ENCODE measurements at places on chromosomes 6 and 20.

DNA sequence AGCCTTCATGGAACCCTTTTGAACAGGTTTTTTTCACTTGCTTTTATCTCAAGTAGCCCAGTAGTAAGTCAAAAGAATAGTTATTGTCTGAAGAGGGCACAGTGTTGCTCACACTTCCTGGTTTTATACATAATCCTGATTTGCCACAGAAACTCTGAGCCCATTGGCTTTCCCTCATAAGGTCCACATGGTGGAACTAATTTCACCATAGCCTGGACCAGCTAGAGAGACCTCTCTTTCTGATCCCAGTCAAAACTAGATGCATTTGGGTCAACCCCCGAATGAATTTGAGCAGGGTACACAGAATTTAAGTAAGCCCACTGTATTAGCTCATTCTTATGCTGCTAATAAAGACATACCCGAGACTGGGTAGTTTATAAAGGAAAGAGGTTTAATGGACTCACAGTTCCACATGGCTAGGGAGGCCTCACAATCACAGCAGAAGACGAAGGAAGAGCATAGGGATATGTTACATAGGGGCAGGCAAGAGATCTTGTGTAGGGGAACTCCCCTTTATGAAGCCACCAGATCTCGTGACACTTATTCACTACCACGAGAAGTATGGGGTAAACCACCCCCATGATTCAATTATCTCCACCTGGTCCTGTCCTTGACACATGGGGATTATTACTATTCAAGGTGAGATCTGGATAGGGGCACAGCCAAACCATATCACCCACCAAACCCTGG lies 6.2 kb downstream of the RWDD2A start:
- DNase-seq: no peak

DNA sequence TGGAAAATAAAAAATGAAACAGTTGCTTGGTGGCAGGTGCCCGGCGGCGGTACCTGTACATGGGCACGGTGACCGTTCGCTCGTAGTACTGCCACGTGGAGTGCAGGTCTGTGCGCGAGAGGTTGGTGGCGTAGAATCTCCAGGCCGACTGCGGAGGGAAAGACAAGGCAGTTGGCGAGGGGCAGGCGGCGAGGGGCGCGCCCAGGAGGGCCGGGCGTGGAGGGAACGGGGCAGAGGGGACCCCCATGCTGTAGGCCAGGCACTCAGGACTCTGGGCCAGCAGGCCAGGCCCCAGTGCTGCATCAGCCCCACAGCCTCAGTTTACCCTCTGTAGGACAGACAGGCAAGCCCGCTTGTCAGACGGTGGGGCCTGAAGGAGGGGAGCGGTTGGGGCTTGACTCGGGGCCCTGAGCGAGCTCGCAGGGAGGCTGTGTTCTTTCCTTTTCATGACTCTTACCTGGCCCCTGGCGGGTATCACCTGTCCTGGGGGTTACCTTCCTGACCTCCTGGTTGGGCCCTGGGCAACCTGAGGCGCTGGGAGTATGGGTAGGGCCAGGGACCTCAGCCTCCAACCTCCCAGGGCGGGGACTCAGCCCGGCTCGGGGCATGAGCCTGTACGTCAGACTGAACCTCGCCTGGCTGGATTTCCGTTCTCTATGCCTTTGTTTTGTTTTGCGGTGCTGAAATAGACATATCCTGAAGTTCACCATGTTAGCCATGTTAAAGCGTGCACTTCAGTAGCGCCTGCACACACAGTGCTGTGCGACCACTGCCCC lies 38.5 kb downstream of the KCNQ2 start:
- no peak for DNase-seq

DNA sequence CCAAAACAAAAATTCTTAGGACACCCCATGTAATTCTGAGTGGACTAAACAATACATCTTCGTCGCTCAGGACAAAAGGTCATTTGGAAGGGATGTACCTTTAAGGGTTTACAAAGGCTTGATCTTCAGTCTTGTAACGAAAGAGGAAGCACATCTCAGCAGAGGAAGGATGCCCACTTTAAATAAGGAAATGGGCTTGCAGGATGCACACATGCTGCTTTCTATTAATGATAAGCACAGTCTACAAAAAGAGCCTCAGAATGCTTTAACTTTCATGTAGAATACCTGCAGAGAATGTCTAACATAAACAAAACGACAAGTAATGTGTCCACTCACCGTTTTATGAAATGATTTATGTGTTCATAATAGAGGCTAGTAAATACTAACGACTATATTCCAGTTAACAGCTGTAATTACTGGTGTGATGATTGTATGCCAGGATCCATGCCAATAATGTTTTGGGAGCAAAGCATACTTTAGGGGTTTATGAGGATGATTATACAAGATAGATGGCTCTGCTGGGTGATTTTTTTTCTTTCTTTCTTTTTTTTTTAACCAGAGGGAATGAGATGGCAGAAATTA lies 216.9 kb downstream of the GMDS start:
- DNase-seq: no peak

DNA sequence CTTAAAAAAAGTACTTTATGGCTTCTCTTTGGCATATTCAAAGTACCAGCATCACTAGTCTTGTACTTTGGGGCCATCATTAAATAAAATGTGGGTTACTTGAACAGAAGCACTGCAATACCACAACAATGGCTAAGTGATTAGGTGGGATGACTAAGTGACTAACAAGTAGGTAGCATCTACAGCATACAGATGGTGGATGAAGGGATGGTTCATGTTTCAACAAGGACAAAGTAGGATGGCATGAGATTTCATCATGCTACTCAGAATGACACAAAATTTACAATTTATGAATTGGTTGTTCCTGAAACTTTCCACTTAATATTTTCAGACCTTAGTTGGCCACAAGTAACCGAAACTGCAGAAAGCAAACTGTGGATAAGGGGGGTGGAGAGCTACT lies 7.7 kb downstream of the MPC1 start:
- peak; percentile 9 for DNase-seq

DNA sequence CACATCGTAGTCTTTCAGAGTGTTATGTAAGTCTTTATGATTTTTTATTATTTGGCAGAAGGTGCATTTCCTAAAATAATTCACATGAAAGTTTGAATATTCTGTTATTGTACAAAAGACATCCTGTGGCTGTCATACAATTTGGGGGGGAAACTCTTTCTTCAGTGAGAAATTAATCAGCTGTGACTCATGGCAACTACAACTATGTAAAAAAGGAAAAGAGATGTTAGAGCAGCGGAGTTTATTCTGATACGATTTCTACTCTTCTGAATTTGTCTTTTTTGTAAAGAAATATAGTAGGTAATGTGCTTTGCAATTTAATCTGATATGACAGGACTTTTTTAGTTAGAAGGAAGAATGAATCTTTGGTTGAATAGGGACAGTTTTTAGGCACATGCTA lies 14.2 kb downstream of the COL19A1 start:
- no peak for DNase-seq

GRCh38 chr20:62642051-62642665 lies at the start of gene SLCO4A1:
TSS of gene SLCO4A1 (plus strand) at chr20:62642503. CDS start at chr20:62656455, 13,952 bp downstream.
- no peak for DNase-seq

DNA sequence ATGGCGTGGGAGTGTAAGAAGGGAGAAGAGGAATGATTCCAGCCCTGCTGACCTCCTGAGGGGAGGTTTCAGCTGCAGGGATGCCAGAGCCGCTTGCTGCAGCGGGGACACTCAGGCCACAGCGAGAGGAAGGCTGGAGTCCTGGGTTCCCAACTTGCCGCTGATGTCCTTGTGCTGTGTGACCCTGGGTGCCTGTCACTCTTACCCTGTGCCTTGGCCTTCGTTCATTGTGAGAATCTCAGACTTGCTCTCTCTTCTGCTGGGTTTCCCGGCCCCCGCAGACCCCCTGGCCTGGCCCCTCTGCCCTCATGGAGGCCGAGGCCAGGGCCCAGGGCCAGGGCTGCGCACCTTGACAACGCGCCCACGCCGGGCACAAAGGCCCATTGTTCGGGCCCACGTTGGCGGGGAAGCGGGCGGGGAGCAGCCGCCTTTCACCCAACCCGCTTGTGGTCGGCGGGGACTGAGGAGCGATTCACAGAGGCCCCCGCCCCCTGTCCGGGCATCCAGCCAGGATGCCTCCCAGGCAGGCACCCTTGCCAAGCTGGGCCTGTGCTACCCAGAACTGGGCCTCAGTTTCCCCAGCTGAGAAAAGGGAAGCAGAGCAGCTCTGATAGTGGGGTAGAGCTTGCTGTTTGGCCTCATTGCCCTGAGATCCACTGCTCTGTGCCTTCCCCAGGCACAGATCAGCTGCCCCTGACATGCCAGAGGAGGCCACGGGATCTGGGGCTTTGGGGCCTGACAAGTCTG lies 52.4 kb downstream of the CEBPB start:
- no peak for DNase-seq

- no peak for DNase-seq
Measured at GRCh38 chr6:164178679-164179332, 764.3 kb downstream of the QKI start.

- no peak for DNase-seq
Measured at GRCh38 chr20:6562111-6562510, 205.4 kb upstream of the BMP2 start.

GRCh38 chr6:1940381-1940780 lies 305.0 kb downstream of the GMDS start:
- DNase-seq: no peak

GRCh38 chr6:43436577-43437282 lies 9.4 kb downstream of the ABCC10 start:
- DNase-seq: peak; percentile 96

GRCh38 chr6:45651301-45651700 lies 273.6 kb upstream of the SUPT3H start:
- no peak for DNase-seq

- DNase-seq: no peak
Measured at GRCh38 chr6:89564752-89565427, 73.7 kb downstream of the LYRM2 start.

- DNase-seq: no peak
Measured at GRCh38 chr6:130708338-130708737, 118.9 kb upstream of the SMLR1 start.

DNA sequence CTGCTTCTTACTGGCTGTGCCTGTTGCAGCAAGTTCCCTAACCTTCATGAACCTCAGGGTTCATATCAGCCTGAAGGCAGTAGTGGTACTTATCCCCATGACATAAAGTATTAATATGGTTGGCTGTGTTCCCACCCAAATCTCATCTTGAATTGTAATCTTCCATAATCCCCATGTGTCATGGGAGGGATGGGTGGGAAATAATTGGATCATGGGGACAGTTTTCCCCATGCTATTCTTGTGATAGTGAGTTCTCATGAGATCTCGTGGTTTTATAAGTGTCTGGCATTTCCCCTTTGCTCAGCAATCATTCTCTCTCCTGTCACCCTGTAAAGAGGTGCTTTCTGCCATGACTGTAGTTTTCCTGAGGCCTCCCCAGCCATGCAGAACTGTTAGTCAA lies 61.8 kb downstream of the FAM229B start:
- DNase-seq: no peak

DNA sequence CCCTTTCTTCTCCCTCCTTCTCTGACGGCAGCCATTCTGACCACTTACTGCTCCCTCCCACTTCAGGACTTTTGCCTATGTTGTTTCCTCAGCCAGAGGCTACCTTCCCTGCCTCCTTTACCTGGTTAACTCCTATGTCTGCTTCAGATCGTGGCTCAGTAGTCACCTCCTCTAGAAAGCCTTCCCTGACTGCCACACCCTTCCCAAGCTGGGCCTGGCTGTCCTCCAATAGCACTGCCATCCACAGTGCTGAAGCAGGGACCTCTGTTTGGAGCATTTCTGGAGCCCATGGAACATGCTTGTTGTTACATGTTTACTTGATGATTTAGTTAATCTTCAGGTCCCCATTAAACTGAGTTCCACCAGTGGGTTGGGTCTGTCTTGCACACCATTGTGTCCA lies 13.8 kb downstream of the XKR7 start:
- no peak for DNase-seq

- no peak for DNase-seq
Measured at GRCh38 chr6:29702519-29703103, 20.6 kb upstream of the HLA-F start.

DNA sequence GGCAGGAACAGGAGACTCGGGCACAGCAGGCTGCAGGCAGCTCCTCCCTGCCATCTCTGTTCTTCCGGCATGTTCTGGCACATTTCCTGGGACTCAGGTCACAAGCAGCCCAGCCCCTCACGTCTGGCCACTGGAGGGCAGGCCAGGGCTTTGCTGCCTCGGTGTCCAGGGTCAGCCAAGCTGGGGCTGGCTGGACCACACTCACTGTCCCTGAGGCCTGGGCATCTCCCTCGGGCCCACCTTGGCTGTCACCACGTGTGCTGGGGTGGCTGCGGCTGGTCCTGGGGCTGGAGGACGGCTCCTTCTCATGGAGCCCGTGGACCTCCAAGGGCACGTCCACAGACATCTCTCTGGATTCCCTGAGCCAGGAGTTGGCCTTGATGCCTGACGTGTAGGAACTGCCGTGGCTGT lies 18.5 kb downstream of the FRMD1 start:
- DNase-seq: peak; percentile 14

DNA sequence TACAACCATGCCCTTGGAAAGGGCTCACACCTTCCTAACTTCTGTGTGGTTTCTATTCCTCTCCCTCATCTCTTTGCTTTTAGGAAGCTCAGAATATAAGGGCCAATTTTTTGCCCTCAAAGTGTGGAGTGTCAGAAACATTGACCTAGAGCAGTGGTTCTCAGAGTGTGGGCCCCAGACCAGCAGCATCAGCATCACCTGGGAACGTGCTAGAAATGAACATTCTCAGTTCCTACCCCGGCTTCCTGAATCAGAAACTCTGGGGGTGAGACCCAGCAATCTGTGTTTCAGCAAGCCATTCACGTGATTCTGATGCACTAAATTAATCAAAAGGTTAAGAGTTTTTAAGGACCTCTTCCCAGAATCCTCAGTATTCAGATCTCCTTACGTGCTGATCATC lies 47.9 kb upstream of the IL17A start:
- no peak for DNase-seq

DNA sequence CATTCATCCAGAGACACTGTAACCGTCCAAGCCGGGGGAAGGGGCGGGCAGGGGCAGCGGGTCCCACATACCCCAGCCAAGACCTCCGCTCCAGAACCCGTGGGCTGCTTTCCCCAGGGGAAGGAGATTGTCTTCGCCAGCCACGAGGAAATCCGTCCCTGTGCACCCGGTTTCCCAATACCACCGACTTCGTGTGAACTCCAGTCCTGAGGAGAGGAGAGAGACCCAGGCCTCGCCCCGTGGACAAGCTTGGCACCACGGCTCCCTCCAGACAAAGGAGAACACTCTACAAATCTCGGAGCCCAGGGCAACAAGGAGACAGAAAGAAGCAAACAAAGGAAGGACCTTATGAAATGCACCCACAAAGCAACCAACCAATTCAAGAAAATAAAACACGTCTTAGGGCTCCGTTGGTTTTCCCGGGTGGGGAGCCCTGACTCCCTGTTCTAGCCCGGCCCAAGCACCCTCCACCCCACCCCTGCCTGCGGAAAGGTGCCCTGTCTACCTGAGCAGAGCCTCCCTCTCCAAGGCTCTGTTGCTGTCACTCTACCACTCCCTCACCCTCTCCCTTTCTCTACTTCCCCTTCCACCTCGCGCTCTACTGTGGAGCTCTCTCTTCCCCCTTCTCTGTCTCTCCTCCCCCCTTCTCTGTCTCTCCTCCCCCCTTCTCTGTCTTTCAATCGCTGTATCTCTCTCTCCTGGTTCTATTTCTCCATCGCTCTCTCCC lies 1382.8 kb upstream of the DEFB115 start:
- no peak for DNase-seq

Data from fibroblast of the conjunctiva (primary cell).